ENCODE measurements at places on chromosomes 1 and 21.

GRCh38 chr1:119774746-119775490 lies 6.2 kb upstream of the HMGCS2 start:
- DNase-seq: no peak

DNA sequence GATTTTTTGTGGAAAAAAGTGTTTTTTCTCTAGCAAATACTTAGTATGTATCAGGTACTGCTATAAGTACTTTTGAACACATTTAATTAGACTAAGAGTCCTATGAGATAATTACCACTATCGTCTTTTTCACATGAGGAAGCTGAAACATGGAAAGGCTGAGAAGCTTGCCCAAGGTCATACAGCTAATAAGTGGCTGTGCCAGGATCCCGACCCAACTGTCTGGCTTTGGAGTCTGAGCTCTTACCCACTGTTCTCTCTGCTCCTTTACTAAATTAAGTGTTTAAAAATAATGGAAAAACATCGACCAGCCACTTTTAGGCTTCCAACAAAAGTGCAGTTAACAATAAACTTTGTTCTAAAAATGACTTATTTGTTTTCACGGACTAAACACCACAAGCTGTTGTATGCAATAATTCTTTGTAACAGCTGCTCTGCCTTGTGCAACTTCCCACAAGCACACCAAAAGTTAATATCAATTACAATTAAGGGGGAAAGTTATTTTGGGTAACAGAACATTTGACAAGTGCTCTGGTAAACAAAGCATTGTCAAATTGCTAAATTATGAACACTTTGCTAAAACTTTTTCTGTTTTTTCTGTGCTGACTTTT lies 75.7 kb downstream of the CRB1 start:
- no peak for DNase-seq

- DNase-seq: no peak
Observed at GRCh38 chr21:41888749-41889376, 9.7 kb upstream of the PRDM15 start.

GRCh38 chr1:239185245-239185619 lies 201.1 kb upstream of the CHRM3 start:
- no peak for DNase-seq

GRCh38 chr1:7266561-7266960 lies 481.3 kb downstream of the CAMTA1 start:
- no peak for DNase-seq

GRCh38 chr21:25871566-25871965 lies 136.8 kb downstream of the GABPA start:
- DNase-seq: no peak

DNA sequence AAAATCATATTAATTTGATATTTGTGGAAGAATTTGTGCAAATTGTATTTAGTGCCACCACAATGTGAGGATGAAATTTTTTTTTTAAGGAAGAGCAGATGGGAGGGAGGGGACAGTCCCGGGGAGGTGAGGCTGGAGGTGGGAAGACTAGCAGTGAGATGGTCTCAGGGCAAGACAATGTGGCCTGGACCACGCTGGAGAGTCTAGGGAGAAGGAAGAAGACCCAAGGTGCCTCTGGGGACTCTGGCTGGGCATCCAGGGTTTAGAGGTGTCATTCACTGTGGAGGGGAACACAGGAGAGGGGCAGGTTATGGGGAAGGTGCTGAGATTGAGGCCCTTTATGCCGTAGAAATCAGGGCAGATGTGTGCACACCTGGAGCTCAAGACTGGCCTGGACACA lies 10.3 kb upstream of the THEMIS2 start:
- no peak for DNase-seq

DNA sequence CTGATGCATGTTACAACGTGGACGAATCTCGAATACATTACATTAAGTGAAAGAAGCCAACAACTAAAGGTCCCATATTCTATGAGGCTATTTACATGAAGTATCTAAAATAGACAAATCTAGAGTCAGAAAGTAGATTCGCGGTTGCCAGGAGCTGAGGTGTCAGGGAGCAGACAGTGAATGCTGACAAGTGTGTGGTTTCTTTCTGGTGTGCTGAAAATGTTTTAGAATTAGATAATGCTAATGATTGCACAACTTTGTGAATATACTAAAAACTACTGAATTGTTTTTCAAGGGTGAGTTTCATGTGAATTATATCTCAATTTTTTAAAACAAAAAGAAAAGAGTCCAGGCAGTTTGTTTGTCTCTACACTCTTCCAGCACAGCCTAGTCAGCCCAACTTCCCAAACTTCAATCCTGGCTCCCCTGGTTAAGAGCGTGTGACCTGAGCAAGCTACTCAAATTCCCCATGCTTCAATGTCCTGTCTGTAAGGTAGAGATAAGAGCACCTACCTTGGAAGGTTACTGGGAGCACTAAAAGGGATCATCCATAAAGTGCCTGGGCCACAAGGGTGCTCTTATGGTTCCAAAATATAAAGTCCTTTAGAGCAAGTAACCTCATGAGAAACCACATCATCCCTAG lies 20.9 kb downstream of the HLCS start:
- DNase-seq: no peak

GRCh38 chr1:247054992-247055415 lies 23.6 kb downstream of the ZNF670 start:
- no peak for DNase-seq

DNA sequence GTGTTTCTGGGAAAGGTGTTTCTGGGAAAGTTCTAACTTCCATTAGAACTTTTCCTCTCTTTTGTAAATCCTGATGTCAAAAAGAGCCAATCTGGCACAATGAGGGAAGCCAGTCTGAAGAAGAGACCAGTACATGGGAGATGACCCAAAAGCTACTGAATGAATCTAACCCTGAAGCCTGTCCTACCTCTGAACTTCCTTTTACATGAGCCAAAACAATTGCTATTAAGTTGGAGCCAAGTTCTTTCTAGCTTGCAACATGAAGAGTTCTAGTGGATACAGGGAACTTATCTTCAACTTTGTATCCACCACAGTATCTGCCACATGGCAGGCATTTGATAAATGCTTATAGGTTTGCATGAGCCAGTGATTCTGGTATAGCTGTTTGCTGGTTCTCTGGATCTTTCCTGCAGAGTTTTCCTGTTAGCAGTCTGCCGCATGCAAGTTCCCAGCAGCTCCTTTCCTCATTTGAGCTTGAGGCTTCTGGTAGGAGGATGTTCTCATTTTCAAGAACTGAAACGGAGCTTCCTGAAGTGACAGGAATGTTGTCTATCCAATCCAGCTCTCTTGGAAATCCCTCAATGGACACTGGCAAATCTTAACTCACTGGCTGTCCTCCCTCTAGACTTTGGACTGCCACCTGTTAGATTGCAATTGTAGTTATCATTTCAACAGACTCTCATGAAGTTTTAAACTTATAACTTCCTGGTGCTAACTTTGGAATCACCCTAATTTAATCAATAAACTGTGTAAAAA lies 73.1 kb upstream of the LPGAT1 start:
- no peak for DNase-seq

DNA sequence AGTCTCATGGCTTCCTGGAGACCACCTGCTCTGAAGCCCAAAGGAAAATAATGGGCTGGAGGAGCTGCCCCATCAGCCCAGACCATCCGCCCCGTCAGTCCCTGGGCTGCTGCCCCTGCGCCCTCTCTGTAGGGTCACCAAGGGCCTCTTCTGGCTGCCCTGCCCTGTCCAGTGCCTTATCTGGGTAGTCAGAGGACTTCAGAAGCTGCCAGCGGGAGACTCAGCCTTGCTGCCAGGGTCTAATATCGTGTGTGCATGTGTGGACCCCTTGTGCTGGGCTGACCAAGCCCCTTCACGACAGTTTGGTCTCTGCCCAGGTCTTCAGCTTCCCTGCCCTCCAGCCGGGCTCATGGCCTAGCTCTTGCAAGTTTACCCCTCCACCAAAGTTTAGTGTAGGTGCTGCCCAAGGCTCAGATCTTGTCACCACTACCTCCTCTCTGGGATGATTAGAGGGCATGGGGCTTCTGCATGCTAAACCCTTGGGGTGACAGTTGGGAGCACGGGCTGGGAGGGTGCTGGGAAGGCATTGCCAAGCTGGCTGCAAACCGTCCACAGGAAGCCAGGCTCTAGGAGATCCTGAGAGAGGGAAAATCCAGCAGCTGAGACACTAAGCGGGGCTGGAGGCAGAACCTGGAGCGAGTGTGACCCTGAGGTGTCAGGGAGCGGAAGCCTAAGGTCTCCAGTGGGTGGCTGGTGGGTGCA lies 20.6 kb downstream of the NENF start:
- DNase-seq: no peak

GRCh38 chr1:220378571-220379302 lies 106.5 kb upstream of the RAB3GAP2 start:
- DNase-seq: no peak

- no peak for DNase-seq
Observed at GRCh38 chr1:243487649-243488227, 231.9 kb downstream of the SDCCAG8 start.

- DNase-seq: no peak
Observed at GRCh38 chr1:33301273-33301984, 19.5 kb downstream of the A3GALT2 start.

DNA sequence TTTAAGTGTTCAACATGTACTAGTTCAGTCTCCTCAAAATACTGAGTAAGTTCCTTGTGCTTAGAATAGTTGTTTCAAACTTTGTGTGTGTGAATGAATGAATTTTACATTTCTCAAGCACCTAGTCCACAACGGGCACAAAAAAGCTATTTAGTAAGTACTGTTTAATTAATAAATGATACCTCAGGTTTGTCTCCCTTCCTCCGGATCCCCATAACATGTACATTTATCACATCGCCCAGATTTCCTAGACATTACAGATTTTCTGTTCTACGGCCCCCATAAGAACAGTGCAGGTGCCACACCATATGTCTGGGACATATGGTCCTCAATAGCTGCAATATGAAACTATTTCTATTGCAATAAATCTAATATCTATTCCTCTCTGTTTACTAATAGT lies 1.3 kb upstream of the TTF2 start:
- DNase-seq: no peak

Measured in activated CD8-positive, alpha-beta memory T cell treated with anti-CD3 and anti-CD28 coated beads for 24 hours (primary cell).